ENCODE measurements at places on chromosomes 3 and 15.

DNA sequence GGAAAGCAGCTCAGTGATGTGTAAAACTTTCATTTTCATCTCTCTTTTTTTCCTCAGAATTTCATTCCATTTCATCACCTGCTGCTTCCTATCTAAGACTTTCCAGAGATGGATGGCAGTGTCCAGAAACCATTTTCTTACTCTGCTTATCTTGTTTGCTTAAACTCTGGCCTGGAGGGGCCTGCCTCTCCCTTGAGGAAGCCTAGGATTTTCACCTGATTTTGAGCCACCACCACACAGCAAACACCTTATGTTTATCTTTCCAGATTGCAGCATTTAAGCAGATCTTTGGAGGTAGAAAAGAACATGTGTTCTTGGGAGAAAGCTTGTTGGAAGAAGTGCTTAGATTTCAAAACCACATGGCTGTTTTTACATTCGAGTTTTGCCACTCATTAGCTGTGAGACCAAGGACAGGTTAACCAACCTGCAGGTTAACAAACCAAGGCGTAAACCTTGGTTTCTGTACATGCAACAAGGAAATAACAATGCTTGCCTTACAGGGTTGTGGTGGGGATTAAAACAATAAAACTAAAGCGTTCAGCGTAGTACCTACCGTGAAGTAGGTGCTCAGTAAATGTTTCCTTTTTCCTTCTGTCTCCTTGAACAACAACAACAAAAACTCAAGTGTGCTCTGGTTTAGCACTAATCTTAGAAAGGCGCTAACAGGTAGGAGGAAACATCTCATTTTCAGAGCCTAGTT is 120.3 kb downstream of the CLSTN2 start:
- no peak for DNase-seq

- no peak for DNase-seq
Observed at GRCh38 chr3:43782541-43782940, 91.8 kb downstream of the ABHD5 start.

- DNase-seq: no peak
Observed at GRCh38 chr15:60479361-60480110, 594 bp upstream of the ICE2 start.

DNA sequence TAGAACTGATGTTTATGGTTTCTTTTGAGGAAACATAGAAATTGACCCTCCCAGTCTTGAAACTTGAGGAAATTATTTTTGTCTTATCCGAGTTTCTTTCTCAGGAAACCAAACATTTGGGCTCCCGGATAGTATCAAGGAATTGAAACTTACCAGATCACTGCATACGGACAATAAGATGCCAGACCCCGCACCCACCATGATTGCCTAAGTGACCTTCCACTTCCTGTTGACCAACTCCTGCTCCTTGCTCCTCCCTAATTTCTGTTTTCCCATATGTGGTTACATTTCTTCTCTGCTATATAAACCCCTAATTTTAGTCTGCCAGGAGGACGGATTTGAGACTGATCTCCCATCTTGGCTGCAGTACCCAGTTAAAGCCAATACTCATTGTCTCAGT is 118.4 kb upstream of the TPRG1 start:
- no peak for DNase-seq

DNA sequence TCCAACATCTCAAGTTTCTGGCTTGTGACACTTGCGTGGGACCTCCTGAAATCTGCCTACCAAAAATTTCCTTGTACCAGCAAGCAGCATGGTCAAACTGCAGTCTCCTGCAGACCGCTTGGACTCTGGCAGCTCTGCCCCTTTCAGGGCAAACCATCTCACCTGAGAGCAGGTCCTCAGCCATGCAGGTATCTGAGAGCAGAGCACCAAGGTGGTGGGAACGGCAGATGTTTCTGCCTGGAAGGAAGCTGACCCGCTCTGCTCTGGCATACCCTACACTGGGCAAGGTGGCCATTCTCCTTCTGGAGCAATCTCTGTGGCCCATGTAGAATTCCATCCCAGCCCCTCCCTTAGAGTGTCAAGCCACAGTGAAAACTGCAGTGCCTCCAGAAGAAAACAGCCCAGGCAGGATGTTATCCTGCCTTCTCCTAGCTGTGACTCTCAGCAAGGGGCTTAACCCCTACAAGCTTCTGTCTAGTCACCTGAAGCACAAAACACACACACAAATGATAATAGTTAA is 21.6 kb downstream of the MESD start:
- no peak for DNase-seq

DNA sequence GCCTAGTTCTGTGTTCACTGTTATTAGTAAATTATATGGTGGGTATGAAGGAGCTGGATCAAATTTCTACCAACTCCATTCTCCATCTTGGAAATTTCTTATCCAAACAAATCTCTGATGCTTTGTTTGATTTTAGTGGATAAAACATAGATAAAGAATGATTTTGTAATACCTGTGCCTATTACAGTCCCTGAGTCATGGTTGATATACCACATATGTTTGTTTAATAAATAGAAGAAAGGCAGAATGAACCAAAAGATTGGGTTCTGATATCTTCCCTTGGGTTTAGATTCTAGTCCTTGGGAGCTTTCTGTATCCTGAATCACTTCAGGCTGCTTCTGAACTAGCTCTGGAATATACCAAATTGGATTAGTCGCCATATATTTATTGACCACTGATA is 203.6 kb downstream of the PDCD6IP start:
- DNase-seq: no peak

DNA sequence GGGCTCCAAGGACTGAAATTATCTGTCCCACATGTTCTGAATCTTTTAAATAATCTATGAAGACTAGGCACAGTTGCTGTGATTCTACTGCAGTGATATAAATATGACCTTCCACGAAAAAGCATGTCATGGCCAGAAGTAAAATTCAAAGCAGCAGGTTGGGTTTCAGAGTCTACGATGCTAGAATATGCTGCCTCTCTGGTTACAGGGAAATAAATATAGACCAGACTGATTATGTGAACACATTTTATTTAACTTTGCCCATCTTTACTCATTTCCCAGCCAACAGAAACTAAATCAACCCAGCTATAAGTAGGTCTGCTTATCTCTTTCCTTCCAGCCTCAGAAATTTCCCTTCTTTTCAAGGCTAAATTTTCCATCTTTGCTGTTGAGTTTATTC is 19.9 kb upstream of the TM6SF1 start:
- DNase-seq: no peak

- no peak for DNase-seq
Observed at GRCh38 chr15:65377976-65378366, at the start of gene IGDCC3. Gene IGDCC3 (minus strand): TSS chr15:65378002. CDS start chr15:65377788, 214 bp downstream.

DNA sequence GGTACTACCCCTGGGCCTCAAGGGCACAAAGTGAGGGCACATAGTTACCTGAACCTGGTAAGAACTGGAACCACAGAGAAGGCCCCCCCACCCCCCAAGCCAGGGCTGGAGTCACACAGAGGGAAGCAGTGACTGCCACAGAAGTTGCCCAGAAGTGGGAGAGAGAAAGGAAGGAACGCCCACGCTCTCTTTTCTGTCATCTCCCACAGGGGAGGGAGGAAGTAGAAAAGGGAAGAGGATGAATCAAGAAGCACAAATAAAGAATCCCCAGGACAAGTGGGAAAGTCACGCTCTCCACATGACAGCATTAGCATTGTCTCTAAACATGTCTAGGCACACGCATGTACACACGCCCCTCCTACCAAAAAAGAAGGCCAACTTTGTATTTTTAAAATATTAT is 114.7 kb upstream of the FRMD4B start:
- DNase-seq: no peak

- no peak for DNase-seq
Observed at GRCh38 chr3:38353151-38353550, 6.6 kb downstream of the XYLB start.

DNA sequence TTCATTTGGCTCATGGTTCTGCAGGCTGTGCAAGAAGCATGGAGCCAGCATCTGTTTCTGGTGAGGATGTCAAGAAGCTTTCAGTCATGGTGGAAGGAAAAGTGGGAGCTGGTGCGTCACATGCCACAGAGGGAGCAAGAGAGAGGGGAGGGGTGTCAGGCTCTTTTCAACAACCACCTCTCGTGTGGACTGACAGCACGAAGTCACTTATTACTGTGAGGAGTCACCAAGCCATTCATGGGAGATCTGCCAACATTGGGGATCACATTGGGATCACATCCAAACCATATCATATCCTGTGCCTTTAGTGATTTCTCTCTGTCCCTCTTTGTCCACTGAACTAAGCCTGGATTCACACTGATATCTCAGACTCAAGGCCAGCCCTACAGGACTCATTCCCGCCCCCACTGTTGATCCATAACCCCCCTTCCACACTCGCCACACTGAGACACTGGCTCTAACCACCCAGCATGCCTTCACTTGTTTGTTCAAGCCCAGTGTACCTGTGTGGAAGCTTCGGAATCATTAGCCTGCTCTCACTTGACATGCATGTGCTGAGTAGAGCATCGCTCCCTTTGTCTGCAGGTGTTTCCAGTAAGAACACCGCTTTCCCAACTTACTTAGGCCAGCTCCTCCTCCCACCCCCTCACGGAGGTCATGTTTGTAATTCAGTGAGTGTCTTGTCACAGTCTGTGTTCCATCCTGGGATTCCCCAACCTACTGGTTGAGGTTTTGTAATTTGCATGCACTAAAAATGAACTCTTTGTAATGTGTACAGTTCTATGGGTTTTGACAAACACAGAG is 132.2 kb downstream of the KLF13 start:
- peak; percentile 28 for DNase-seq

DNA sequence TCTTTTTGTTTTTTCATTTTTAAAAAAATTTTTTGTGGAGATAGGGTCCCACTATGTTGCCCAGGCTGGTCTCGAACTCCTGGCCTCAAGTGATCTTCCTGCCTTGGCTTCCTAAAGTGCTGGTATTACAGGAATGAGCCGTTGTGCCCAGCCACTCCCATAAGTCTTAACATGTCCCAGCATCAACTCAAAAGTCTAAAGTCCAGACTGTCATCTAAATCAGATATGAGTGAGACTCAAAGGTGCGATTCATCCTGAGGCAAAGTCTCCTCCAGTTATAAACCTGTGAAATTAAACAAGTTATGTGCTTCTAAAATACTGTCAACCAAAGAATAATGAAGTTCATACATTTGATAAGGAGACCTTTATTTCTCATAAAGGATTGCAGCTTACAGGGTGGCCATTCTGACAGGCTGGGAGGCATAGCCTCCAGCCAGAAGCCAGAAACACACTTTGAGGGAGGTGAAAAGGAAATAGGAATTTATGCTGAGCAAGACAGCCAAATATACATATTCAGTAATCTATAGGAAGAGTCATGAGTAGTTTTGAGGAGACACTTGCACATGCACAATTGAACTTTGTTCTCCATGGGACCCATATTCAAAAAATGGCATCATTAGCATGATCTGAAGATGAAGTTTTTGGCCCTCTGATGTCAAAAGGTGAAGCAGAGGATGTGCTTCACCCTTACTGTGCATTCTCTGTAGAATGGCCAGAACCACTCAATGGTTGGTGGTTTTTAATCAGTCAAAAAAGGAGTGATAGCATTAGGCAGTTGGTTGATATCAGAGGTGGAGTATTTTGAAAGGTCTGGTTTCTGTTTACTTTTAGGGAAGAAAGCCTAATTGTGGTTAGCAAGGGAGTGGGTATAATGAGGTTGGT is 11.0 kb upstream of the ZNF662 start:
- no peak for DNase-seq

- no peak for DNase-seq
Observed at GRCh38 chr15:94234300-94234699, 2.9 kb downstream of the MCTP2 start.

DNA sequence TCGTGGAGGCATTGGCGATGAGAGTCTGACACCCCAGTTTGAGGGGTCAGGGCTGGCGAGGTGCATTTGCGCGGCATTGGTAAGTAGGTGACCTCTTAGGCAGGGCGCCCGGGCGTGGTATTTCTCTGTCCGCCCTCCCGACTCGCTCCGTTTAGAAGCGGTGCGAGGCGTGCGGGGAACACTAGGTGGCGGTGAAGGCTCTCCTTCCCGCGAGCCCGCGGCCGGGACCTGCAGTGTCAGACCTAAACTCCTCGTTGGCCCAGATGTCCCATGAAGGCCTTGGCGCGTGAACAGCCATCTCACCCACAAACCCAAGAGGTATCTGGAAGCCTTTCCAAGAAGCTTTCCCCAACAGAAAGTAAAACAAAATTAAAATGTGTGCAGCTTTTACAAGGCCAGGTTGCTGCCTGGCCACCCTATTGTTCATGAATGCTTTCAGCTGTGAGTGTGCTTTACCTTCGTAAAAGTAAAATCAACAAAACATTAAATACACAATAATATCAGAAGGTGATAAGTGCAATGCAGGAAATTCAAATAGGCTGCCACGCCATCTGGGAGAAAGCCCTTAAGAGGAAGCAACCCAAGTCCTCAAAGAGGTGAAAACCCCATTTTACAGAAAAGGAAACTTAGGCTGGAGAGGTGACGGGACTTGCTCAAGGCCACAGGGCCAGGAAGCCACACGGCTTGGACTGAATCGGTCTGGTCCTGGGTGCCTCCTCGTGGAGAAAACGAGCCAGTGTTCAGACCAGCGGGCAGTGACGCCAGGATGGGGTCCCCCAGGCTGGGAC is 120.3 kb downstream of the ETFA start:
- DNase-seq: peak; percentile 58

GRCh38 chr3:48400824-48401433 is 28.9 kb downstream of the FBXW12 start:
- peak; percentile 50 for DNase-seq

Measured in activated T-cell treated with anti-CD3 and anti-CD28 coated beads for 4 hours (primary cell).